ENCODE measurements at places on chromosomes 3 and 15.

- no peak for DNase-seq
These were observed 63.3 kb downstream of the IL1RAP start for GRCh38 chr3:190577225-190577624.

DNA sequence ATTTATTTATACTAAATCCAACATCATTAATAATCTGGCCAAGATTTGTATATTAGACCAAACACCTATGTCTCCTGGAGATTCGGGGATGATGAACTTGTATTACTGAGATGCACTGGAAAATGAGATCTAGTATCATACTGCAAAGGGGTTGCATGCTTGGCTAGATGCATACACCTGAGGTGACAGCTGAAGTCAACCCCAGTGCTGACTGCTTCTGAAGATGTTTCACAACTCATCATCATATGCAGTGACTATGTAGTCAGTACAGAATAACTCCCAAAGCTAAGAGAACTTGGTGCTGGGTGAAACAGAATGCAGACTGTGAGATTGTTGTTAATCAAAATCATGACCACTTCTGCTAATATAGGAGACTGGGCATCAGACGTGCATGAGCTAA is 1114.2 kb downstream of the NSUN3 start:
- DNase-seq: no peak

- no peak for DNase-seq
These were observed 62.5 kb upstream of the C15orf61 start for GRCh38 chr15:67458331-67459029.

DNA sequence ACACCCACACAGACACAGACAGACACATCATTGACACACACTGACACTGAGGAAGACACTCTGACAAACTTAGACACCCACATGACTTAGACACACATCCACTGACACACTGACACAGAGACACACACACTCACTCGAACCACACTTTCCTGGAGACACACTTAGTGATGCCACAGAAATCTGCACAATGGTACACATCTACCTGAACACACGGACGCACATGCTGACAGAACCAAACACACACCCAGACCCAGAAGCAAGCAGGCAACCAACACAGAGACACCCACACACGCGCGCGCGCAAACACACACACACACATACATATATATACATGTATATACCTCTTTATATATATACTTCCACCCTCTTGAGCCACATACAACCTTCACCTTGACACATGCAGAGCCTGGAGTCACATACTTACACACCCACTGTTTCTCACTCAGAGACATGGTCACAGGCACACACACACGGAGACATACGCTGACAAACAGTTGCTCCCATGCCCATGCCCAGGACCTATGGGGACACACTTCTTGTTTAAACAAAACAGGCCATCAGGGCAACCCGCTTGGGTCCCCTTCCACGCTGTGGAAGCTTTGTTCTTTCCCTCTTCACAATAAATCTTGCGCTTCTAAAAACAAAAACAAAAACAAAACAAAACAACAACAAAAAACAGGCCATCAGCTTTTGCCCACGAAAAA is 913 bp upstream of the SCN5A start:
- peak; percentile 7 for DNase-seq

- DNase-seq: no peak
These were observed 481.9 kb downstream of the FOXP1 start for GRCh38 chr3:71101626-71102025.

DNA sequence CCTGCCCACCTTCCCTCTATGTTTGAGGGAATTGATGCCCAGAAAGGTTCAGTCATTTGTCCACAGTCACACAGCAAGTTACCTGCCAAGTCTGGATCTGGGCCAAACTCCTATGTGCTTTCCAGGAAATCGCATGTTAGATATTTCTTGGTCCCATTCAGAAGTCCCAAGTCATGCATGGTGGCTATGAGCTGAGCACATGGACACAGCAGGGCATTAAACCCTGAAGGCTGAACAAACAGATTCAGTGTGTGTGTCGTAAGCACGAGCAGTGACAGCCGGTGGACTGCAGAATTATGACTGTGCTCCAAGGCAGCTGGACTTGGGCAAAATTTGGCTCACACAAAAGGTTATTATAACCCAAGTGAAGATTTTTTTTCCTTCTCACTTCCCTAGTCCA is 11.4 kb upstream of the SLC6A6 start:
- DNase-seq: peak; percentile 29

DNA sequence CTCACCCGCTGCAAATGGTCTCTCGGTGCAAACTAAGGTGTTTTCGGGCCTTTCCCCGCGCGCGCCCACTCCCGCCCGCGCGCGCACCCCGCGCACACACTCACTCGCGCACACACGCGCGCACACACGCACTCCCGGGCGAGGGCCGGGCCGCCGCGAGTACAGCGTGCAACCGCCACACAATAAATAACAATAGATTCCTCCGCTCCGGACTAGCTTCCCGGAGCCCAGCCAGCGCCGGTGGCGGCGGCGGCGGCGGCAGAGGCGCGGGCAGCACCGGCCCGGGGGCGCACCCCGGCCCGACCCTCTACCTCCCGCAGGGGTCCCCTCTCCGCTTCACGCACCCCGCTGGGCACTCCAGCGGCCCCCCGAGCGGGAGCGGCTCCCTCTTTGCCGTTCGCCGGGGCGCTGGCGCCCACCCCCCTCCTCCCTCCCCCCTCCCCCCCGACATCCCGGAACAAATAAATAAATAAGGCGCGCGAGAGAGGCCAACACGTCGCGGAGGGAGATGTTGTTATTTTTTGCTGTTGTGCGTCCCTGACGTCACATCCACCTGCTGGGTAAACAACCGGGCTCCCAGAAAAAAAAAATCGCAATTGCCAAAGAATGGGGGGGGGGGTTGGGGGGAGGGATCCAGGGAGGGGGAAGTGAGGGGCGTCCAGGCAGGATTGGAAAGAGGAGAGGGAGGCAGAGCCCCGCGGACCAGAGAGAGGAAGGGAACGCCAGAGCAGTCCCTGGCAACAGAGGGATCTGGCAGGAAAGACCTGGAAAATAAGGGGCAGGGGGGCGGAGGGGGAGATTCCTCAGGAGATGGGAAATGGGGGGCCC is at the start of gene FOXP1:
Gene FOXP1 (minus strand): TSS at position 163 of the 828 bp plus-strand sequence. CDS start 385,347 bp downstream, outside the sequence.
- DNase-seq: peak; percentile 78

DNA sequence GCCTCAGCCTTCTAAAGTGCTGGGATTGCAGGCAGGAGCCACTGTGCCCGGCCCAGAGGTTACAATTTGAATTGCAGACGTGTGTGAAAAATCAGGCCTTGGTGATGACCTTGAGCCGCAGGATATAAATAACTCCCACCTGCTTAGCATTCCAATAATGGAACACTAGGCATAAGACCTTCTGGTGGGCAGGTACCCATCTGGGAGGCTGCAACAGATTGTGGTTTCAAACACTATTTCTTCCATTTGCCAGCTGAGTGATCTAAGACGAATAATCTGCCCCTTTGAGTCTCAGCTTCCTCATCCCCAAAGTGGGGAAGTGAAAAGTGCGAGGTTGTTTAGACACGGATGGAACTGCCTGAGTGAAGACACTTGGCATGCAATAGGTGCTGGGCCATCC is 47.7 kb upstream of the HERC1 start:
- DNase-seq: no peak

GRCh38 chr3:180530276-180530675 is 71.7 kb upstream of the TTC14 start:
- DNase-seq: no peak

- DNase-seq: no peak
These were observed 50.1 kb downstream of the CADPS start for GRCh38 chr3:62824965-62825592.

- DNase-seq: no peak
These were observed 2.4 kb downstream of the RASA2 start for GRCh38 chr3:141489203-141489602.

- no peak for DNase-seq
These were observed 806.7 kb upstream of the EPHA6 start for GRCh38 chr3:96007650-96008195.

- no peak for DNase-seq
These were observed 418.4 kb downstream of the PDCD6IP start for GRCh38 chr3:34216711-34217335.

- no peak for DNase-seq
These were observed 269.7 kb downstream of the XXYLT1 start for GRCh38 chr3:195001261-195001660.

All from CD4-positive, alpha-beta T cell treated with Interleukin-1 beta for 1 hour (primary cell).